ENCODE measurements at places on chromosomes 4 and X.
A peak's percentile ranks its signal among the peaks of the same experiment; 100 is the strongest.

- no peak for DNase-seq
Observed at GRCh38 chr4:5931526-5931925, 38.6 kb upstream of the CRMP1 start.

DNA sequence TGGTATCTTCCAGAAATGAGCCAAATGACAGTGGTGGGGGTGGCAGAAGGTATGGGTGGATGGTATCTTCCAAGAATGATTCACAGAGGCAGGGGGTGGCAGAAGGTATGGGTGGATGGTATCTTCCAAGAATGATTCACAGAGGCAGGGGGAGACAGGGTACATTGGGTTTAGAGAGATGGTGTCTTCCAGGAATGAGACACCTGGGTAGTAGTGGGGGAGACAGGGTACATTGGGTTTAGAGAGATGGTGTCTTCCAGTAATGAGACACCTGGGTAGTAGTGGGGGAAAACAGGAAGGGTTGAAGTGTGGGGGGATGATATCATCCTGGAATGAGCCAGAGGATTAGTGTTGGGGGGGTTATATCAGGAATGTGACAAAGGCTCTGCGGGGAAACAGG is 62.0 kb downstream of the MAOA start:
- DNase-seq: no peak

GRCh38 chr4:20870436-20870835 is 170.2 kb downstream of the PACRGL start:
- no peak for DNase-seq

- DNase-seq: no peak
Observed at GRCh38 chrX:116873671-116874070, 410.9 kb upstream of the CT83 start.

- DNase-seq: no peak
Observed at GRCh38 chr4:88054229-88054628, 46.8 kb downstream of the PKD2 start.

DNA sequence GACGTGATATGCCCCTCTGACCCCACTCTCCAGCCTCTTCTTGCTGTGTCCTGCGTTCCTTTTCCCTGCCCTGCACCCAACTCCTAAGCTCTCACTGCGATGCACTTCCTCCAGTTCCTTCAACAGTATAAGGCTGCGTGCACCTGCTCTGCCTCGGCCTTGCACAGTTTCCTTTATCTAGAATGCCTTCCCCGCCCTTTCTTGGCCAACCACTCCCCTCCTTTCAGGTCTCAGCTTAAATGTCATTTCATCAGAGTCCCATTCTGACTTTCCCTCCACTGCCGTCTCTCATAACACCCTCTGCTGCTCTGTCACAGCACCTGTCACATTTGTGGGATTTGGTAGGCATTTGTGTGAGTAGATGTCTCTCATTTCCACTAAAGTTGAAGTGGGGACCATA is 58.4 kb upstream of the NEIL3 start:
- DNase-seq: peak; percentile 11

DNA sequence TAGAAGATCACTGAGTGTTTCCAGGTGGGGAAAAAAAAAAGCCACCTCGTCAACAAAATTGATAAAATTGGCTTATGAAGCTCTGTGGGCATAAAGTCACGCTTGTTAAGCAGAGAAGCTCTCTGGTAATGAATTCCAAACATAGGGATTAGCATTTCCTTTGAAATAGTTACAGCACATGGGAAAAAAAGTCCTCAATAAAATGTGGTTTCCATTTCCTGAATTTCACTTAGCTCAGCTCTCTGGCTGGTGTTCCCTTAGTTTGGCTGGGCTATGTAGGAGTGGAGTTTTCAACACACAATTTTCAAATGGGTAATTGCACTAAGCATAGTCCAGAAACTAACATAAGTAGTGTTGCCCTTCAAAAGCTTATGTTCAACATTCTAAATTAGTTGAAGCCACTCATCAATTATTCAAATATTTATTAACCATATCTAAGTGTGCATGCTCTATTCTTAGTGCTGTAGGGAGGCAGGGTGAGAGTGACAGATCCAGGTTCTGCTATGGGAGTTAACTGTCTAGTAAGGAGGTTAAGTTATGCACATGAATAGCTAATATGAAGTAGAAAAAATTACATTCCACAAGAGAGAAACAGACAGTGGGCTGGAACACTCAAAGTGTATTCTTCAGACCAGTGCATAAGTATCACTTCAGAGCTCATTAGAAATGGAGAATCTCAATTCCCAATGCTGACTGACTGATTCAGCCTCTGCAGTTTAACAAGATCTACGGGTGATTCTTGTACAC is 445.7 kb downstream of the SMARCA1 start:
- DNase-seq: no peak

DNA sequence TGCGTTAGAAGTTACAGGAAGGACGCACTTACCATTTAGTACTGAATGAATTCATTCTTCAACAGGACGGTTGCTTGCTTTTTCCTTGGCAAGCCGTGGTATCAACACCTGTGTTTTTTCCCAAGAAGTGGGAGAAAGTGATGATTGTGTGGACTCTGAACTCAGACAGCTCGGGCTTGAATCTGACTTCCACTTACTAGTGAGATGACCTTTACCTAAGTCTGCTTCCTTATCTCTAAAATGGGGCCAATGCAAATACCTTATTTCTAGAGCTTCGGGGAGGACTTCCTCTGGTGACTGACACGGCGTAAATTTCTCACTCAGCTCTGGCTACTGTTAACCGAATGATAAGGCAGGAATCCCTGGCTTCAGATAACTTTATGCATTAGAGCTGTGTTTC is 146.8 kb upstream of the RBPJ start:
- DNase-seq: no peak

- no peak for DNase-seq
Observed at GRCh38 chrX:154967603-154968002, 54.9 kb downstream of the F8 start.

GRCh38 chrX:19795307-19795706 is 92.1 kb downstream of the SH3KBP1 start:
- no peak for DNase-seq

DNA sequence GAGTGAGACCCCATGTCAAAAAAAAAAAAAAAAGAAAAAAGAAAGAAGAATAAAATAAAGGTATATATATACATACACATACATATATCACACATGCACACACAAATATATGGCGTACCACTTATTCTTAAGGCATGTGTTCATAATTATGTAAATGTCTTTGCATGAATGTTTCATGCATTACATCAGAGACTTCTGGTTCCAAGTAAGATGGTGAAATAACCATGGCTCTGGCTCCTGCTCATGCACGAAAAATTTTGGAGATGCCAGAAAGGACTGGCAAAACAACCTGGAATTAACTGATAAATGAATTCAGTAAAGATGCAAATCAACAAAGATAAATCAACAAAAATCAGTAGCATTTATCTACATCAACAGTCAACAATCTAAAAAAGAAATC is 19.7 kb upstream of the FHIP1A start:
- no peak for DNase-seq

DNA sequence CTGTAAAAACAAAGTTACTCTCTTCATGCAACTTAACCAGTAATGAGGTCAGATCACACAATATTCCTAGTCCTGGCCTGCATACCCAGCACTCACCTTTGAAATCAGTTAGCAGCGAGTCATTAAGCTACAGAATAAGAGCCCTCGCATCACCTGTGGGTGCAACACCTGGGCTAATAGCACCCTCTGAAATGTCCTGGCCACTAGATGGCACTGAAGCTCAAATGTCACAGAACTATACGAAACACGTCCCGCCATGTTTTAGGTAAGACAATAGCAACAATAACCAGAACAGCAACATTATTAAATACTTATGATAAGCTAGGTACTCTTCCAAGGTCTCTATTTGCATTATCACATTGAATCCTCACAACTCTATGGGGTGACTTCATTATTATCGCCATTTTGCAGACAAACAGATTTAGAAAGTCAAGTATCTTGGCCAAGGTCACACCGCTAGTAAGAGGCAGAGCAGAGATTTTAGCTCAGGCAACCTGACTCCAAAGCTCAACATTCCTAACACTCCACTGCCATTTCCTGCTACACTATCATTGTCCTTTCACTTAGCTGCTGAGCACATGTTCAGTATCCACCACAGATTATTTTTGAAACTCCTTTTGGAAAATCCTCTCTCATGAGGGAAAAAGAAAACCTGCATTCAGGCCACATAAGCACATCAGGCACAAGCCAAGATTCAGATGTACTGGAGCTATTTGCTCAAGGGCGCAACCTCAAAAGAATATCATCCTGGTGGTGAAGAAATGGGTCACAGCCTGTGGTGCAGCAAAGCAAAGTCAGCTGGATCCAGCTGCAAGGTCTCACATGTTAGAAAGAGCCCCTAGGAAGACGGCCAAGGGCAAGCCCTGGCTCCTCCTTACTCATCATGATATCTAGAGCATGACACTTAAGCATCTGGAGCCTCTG is 59.5 kb upstream of the KDR start:
- no peak for DNase-seq

- DNase-seq: no peak
Observed at GRCh38 chr4:173506597-173507211, 23.3 kb downstream of the HAND2 start.

GRCh38 chrX:42495139-42495538 is 282.8 kb downstream of the PPP1R2C start:
- peak; percentile 48 for DNase-seq

- no peak for DNase-seq
Observed at GRCh38 chr4:87557348-87557747, 28.2 kb upstream of the SPARCL1 start.

DNA sequence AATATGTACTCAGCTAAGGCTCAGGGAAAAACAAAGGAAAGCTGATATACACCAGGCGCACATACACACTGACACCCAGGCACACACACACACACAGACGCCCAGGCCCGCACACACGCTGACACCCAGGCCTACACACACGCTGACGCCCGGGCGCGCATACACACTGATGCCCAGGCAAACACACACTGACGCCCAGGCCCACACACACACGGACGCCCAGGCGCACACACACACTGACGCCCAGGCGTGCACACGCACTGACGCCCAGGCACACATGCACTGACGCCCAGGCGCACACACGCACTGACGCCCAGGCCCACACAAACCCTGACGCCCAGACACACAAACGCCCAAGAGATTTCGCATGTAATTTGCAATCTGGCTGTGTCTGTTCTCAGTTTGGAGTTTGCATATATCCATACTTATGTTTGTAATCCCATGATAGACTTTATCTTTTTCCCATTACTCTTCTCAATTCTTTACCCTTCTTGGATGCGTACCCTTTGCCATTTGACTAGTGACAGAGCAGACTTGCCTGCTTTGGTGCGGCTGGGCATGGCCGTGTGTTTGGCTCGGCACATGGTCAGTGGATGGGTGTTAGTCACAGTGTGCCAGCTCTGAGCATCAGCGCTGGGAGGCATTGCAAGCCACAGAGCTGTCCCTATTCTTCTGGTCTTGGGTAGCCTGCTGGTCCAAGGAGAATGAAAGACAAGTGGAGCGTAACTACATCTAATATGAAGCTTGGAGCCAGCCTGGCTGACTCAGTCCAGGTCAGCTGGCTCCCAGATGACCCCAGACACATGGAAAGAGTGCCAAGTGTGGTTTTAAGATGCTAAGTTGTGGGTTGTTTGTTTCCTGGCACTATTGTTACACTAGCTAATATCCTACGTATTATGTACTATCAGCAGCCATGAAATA is 632.4 kb upstream of the ZFP42 start:
- DNase-seq: no peak

GRCh38 chr4:61882381-61882780 is 682.3 kb downstream of the ADGRL3 start:
- no peak for DNase-seq

DNA sequence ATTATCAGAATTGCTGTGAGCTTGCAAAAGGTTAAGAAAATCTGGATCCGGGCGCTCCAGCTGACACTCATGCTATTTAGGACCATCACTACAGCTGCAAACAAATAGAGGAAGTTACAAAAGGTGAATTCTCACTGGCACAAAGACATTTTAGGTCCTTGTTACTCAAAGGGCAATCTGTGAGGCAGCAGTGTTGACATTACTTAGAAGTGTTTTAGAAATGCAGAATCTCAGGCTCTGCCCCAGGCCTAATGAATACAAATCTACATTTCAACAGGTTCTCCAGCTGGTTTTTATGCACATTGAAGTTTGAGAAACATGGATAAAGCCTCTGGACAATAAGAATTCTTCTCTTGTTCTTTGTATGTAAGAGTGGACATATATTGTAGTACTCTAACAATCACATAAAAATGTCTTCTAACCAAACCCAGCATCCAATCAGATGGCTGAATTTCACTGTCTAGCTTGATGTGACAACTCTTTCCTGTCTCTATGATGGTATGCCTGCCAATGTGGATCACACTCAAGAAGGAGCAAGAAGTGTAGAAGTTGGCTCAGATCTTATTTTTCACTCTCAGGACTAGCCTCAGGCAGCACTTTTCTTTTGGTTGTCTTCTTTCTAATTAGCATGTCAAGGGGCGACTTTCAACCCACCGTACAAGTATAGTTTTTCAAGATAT is 18.8 kb downstream of the SLC7A11 start:
- no peak for DNase-seq

GRCh38 chr4:126144543-126145237 is 829.9 kb downstream of the FAT4 start:
- DNase-seq: no peak

- no peak for DNase-seq
Observed at GRCh38 chrX:138127314-138127713, 561.4 kb downstream of the ZIC3 start.

GRCh38 chr4:118033148-118034052 is 886 bp upstream of the NDST3 start:
- DNase-seq: no peak

GRCh38 chr4:19562456-19562855 is 689.2 kb upstream of the SLIT2 start:
- DNase-seq: no peak

- DNase-seq: no peak
Observed at GRCh38 chrX:25872786-25873185, 265.4 kb upstream of the MAGEB18 start.

DNA sequence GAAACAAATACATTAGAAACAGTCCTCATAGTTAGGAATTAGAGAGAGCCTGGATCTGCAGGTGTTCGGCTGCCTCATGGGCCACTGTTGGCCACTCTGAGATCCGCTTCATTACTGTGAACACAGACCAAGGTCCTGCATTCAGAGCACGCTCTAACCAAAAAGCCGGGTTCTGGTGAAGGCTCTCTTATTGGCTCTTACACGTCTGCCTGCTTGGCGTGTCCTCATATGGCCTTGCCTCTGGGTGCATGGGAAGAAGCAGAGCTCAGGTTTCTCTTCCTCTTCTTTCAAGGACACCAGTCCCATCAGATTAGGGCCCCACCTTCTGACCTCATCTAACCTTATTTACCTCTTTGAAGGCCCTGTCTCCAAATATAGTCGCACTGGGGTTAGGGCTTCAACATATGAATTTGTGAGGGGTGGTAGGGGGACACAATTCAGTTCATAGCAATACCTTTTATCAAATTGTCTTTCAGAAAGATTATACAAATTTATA is 37.1 kb upstream of the ELF2 start:
- DNase-seq: no peak
